ENCODE measurements at places on chromosomes 4 and X.

- no peak for DNase-seq
Measured at GRCh38 chrX:23228950-23229448, 105.7 kb upstream of the PTCHD1 start.

- no peak for DNase-seq
Measured at GRCh38 chr4:70863099-70863790, 23.6 kb upstream of the GRSF1 start.

DNA sequence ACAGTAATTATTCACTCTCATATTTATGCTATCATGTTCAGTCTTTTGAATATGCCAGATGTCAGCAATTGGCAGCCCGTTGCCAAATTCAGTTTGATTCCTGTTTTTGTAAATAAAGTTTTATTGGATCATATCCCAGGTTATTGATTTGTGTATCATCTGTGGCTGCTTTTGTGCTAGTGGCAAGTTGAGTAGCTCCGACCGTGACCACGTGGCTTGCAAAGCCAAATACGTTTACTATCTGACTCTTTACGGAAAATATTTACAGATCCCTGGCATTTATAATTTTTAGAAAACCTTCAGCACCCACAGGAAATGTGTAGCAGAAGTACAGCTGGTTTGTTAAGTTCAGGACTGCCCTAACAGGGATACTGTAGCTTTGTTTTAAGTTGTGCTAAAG lies 67.4 kb downstream of the VCX2 start:
- DNase-seq = no peak

GRCh38 chr4:151692821-151693673 lies 67.8 kb downstream of the GATB start:
- DNase-seq = no peak

- DNase-seq = no peak
Measured at GRCh38 chr4:5503336-5503936, 204.9 kb downstream of the EVC2 start.

DNA sequence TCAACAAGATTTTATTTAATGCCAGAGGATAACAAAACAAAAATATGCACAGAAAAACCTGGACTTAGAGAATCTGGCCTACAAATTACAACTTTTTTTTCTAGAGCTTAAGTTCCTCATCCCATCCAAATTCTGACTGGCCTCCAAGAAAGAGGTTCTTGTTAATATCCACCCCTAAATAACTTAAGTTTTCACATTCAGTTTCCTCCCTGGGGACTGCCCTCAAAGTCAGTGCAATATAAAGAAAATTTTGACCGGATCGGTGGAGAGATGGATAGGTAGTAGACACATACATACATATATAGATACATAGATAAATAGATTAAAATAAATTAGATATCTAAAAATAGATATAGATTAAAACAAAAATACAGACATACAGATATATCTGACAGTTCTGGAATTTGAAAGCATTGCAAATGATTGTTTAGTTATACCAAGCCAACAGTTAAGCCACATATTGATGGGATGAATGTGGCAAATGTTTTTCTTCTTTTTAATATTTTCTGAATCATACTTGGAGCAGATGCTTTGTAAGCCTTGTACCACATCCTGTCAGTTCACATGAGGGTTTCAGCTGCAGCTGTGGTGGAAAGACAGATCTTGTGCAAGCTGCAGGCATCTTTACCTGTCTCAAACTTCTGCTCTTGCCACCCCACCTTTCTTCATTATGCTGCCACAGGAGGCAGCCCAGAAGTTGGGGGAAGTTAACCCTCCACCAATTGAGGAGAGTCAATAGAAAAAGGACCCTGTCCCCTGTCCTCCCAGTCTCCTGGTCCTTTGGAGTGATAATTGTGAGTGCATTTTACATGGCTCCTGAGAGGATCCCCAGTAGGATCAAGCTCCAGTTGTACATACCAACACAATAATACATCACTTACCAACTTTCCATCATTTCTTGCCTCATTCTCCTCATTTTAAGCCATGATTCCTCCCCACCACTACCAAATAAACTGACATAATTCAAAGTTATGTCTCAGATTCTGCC lies 58.5 kb upstream of the PRDM8 start:
- DNase-seq = no peak

GRCh38 chr4:1155314-1155713 lies 17.1 kb downstream of the SPON2 start:
- no peak for DNase-seq

DNA sequence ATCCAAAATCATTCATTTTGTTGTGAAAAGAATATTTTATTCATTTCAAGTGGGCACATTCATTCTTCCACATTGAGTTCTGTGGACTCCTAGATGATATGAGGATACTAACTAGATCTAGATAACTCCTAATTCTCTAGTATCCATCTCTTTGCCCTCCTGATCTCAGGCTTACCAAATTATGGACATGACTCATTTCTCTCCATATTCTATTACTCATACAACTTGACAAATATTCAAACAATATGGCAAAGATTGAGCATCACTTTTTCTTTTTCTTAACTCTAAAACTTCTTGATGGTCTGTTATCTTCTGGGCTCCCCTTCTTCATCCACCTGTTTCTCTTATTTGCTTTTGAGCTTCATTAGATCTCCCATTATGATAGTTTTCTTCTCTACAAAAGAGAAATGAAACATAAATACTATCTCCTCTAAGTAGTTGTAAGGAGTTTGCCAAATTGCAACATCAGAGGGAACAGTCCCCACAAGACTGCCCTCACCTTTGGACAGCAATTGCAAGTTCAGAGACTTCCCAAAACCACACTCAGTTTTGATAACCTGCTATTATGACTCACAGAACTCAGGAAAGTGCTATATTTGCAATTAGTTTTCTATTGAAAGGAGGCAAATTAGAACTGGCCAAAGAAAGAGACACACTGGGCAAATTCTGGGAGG lies 422.9 kb downstream of the SPRY1 start:
- no peak for DNase-seq

DNA sequence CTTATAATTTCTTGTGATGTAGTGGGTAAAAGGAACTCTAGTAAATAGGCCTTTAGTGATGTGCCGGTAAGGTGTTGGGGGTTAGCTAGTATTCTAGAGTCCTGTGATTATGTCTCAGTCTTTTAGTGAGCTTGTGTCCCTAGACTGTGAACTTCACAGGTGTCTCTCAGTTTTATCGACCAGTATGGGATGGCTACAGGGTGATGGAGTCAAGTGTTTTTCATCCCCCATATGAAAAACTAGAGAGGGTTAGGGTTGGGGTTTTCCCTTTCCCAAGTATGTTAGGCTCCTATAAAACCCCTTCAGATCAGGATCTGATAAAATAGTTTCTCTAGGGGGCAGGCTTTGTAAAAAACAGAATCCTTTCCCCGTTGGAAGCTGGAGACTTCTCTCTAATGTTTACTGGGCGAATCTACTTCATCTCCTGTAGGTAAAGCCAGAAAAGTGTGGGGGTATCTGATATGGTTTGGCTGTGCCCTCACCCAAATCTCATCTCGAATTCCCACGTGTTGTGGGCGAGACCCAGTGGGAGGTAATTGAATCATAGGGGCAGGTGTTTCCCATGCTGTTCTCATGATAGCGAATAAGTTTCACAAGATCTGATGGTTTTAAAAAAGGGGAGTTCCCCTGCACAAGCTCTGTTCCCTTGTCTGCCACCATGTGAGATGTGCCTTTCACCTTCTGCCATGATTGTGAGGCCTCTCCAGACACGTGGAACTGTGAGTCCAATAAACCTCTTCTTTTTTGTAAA lies 120.8 kb downstream of the DTHD1 start:
- no peak for DNase-seq

DNA sequence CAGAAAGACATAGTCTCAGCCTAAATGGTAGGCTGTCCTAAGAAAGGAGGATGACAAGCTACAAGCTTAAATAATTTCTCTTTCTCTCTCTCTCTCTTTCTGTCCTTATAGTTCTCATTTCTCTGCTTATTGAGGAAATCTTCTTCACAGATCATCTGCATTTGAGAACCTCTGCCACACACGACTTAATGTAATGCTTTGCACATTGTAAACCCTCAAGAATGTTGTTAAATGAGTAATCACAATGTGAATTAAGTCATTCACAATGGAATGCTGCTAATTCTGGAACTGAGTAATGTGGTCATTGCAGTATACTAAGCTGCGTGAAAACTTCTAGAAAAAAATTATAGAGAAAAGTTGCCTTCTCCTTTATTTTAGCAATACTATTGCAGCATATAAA lies 508.9 kb upstream of the FTHL17 start:
- DNase-seq = no peak

DNA sequence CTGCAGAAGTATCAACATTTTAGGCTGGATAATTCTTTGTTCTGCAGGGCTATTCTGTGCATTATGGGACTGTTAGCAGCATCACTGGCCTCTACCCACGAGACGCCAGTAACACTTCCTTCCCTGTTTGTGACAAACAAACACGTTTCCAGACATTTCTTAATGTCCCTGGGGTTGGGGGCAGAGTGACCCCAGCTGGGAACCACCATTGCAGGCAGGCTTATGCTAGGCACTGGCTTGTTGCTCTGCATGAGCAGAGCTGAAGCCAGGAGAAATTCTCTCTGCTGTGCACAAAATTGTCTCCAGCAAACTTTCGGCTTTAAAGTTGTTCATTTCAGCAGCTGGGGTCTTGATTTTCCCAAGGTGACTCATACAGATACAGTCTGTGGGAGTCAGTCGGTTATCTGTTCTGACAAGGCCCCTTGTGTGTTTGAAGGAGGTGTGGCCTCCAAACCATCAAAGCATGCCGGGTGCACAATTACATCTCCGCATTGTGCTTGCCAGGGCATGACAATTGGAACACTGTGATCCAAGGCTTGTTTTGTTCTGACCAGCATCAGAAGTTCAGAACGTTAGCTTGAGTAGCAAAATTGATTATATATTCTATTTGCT lies 156.4 kb upstream of the BOD1L1 start:
- no peak for DNase-seq

DNA sequence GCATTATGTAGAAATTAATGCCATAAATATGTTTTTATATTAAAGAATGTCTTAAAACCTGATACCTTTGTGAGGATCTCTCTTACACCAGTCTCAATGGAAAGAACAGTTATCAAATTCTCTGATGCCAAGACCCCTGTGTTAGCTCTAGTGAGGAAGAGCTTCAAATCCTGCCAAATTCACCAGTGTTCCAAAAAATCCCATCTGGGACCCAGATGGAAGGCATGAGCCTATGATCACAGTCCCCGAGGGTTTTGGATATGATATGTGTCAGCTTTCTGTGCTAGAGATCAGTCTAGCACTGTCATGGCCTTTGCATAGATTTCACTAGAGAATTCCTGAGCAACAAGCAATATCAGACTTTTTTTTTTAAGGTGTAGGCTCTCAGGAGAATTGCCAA lies 412.1 kb downstream of the UBE2NL start:
- DNase-seq = no peak

Measured in stimulated activated CD4-positive, alpha-beta T cell treated with anti-CD3 and anti-CD28 coated beads, Interleukin-1b, Interleukin-23, amount 100 ng/mL, for 1 hour (primary cell).